ENCODE measurements at places on chromosomes 6 and 20.

DNA sequence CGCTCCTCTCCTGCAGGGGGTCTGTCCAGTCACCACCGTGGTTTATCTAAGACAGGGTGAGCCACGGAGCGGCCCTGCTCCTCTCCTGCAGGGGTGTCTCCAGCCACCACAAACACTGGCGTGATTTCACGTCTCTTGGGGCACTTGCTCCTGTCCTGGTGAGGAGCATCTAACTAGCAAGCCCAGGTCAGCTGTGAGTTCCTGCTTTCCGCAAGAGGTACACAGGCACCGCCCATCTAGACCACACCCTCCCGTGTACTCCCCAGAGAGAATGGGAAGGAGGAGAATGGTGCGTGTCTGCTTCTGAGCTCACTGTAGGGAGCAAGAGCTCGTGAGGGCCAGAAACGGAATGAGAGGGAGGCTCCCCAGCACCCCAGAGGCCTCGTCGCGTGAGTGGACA lies 40.7 kb downstream of the DACT2 start:
- no peak for DNase-seq

- DNase-seq, result no peak
Measured at GRCh38 chr6:159541296-159541695, 151.7 kb downstream of the SOD2 start.

GRCh38 chr6:145836170-145836569 lies 21.6 kb upstream of the FBXO30 start:
- peak; percentile 52 for DNase-seq

DNA sequence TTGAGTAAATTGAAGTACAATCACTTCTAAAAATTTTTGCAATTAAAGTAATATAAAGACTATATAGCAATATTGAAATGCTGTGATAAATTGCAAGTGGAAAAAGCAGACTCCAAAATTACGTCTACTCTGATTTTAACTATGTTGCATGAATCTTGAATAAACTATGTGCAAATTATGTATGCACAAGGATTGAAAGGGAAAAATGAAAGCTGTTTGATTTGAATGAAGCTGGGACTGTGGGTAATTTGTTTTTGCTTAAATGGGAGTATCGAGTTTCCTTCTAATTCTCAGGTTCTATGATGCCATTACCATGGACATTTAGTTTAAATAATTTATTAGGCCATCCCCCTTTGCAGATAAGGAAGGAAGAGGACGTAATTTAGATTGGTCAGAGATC lies 198.7 kb upstream of the MYLIP start:
- no peak for DNase-seq

DNA sequence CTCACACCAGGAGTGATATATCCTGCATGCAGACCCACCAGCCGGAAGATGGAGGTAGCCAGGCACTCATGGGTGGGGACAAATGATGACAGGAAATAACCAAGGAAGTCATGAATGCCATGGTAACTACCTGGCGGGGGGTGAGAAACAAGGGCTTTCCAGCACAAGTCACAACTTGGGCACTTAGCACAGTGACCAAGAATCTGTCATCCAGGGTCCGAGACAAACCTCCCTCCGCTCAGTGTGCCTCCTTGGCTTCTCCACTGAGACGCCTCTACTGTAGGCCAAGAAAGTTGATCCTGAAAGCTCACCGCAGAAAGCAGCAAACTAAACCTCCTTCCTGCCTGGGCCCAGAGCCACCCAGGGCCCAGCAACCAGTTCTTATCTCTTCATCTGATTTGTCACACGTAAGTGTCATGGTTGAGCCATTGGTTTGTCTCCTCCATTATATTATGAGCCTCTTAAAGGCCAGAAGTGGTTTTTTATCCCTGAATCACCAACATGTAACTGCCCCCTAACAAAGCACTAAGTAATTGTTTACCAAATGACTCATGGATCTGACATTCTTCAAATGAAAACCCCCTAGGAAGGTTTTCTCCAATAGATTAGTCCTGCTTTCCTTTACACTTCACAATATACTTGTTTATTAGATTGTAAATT lies 84.3 kb upstream of the TAB2 start:
- peak; percentile 86 for DNase-seq

GRCh38 chr6:164905311-164905710 lies 404.1 kb downstream of the C6orf118 start:
- no peak for DNase-seq

DNA sequence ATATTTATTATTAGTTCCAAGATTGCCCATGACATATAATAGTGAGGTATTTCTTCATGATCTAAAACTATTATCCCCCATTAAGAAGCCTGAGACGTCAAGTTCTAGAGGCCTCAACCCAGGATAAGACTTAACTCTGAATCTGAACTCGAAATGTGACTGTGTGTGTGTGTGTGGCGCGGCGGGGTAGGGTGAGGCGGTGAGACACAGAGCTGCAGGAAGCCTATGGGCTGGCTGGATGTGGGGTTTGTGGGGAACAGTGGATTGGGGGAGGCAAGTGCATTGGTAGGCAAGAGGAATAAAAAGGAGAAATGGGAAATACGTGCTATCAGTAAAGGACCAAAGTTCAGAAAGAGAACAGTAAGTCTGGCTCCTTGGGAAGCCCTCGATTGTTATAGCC lies 66.5 kb upstream of the RNF146 start:
- DNase-seq, result no peak

GRCh38 chr6:288866-289265 lies 3.4 kb upstream of the DUSP22 start:
- DNase-seq, result no peak

- DNase-seq, result no peak
Measured at GRCh38 chr6:140320081-140321080, 945.9 kb upstream of the CITED2 start.

DNA sequence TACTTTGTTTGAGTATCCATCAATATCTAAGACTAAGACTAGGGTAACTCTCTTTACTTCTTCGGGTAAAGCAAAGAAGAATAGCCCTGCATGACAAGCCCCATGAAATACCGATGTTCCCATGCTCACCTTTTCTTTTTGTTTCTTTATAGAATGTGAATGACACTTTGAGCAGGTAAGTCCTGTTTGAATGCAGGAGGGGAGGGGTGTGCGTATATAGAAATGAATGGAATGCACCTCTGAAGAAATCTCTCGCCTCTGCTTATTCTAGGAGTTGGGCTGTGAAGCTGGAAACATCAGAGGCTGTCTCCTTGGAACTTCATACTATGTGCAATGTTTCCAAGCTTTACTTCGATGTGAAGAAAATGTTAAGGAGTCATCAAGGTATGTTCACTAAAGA lies 10.3 kb downstream of the TRIM38 start:
- DNase-seq, result no peak

- DNase-seq, result no peak
Measured at GRCh38 chr6:27451660-27452390, 21.1 kb downstream of the ZNF184 start.

DNA sequence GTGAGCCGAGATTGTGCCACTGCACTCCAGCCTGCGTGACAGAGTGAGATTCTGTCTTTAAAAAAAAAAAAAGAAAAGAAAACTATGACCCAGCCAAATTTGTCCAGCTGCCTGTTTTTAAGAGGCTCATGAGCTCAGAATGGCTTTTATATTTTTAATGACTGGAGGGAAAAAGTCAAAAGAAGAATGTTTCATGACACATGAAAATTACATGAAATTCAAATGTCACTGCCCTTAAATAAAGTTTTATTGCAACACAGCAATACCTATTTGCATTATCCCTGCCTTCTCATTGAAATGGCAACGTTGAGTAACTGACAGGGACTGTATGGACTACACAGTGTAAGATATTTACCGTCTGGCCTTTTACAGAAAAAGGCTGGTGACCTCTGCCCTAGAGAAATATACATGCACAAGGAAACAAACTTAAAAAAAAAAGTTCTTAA lies 11.4 kb downstream of the SENP6 start:
- DNase-seq, result no peak

DNA sequence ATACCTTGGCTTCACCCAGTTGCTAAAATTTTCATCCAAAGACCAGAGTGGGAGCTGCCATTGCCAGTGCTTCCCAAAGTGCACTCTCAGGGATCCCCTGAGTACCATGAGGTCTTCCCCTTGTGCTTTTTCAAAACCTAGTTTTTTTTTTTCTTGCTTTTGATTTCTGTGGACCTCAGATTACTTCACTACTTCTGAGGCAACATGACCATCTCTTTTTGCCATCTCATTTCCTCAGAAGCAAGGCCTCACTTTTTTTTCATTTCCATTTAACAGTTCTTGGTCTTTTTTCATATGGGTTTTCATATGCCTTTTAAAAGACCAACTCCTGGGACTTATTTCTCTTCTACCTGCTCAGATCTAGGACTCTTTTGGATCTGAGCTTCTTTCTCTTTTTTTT lies 64.1 kb upstream of the MMS22L start:
- DNase-seq, result no peak

- DNase-seq, result no peak
Measured at GRCh38 chr20:4116091-4116490, 100.7 kb upstream of the RNF24 start.

DNA sequence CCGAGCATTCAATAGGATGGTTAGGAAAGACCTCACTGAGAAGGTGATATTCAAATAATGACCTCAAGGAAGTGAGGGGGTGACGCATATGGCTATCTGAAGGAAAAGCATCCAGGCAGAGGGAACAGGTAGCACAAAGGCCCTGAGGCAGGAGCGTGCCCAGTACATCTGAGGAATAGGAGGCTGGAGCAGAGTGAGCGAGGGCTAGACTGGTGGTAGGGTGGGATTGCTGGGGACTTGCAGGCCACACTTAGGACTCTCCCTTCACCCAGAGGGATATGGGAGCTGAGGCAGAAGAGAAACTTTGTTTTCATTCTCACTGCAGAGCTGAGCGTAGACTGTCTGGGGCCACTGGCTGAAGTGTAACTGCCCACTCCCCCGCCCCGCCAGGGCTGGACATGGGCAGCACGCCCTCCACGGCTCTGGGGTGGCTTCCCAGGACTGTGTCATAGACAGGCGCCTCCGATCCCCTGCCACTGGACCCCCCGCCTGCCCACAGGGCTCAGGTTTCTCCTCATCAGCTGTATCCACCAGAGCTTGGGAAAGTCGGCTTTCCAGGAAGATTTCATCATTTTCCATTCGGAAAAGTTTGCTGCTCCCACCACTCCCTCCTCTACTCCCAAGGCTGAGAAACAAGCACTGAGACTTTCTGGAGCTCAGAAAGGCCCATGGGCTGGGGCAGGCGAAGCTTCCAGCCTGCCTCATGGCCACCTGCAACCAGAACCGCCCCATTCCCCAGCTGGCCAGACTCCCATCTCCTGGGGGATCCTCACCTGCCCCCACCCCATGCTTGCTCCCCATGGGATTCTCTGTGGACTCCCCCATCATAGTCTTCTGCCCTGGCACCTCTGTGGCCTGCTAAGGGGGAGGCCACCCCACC lies 142.6 kb downstream of the MRPL14 start:
- DNase-seq, result no peak

DNA sequence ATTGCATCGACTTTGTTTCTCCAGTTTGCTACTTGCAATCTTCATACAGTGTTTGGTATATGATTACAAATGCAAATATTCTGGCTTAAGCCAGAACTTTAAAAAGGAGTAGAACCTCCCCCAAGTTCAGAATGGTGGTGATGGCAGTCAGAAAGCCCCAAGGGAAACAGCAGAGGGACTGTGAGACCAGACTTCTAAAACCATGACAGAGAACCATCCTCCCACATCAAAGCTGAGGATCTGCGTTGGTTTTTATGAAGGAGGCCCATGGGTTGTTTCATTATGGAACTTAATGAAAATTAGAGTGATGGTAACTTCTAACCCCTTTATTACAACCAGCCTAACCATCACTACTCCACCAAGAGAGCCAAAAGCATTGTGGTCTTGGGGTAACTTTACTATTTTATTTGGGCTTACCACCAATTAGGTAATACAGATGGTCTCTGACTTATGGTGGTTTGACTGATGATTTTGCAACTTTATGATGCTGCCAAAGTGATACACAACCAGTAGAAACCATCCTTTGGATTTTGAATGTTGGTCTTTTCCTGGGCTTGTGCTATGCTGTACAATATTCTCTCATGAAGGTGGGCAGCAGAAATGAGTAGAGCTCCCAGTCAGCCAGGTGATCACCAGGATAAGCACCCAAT lies 10.9 kb upstream of the MRS2 start:
- no peak for DNase-seq

DNA sequence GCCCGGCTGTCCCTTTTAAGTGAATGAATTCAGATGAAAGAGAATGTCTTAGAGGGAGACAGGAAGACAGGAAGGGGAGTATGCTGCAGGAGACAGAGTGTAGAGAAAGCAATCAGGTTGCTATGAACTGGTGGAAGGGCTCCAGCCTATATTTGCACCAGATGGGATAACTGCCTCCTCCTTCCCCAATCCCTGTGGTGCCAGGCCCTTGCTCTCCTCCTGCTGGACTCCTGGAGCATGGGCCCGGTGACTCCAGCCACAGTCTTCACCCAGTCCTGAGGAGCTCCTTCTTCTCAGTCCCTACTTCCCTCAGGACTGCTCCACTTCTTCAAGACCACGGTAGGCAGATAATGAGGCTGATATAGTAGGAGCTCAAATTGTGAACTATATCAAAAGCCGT lies 91.8 kb downstream of the TMEM200A start:
- DNase-seq, result no peak

DNA sequence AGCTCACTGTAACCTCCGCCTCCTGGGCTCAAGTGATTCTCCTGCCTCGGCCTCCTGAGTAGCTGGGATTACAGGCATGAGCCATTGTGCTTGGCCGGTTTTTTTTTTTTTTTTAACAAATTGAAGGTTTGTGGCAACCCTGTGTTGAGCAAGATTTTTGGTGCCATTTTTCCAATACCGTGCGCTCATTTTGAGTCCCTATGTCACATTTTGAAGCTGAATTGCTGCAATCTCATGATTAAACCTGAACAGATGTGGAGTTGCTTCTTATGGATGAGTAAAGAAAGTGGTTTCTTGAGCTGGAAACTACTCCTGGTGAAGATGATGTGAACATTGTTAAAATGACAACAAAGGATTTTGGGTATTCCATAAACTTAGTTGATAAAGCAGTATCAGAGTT lies 16.6 kb downstream of the SASH1 start:
- DNase-seq, result no peak

GRCh38 chr6:144250276-144250675 lies 34.9 kb upstream of the UTRN start:
- no peak for DNase-seq

- no peak for DNase-seq
Measured at GRCh38 chr6:125510405-125510804, 208.6 kb upstream of the HDDC2 start.

- no peak for DNase-seq
Measured at GRCh38 chr6:166313255-166314070, 5.3 kb upstream of the PRR18 start.

Data from HS-5 (cell line).